ENCODE measurements at places on chromosomes 16 and 17.

- DNase-seq = no peak
Measured at GRCh38 chr17:2904135-2904534, 107.9 kb downstream of the RAP1GAP2 start.

DNA sequence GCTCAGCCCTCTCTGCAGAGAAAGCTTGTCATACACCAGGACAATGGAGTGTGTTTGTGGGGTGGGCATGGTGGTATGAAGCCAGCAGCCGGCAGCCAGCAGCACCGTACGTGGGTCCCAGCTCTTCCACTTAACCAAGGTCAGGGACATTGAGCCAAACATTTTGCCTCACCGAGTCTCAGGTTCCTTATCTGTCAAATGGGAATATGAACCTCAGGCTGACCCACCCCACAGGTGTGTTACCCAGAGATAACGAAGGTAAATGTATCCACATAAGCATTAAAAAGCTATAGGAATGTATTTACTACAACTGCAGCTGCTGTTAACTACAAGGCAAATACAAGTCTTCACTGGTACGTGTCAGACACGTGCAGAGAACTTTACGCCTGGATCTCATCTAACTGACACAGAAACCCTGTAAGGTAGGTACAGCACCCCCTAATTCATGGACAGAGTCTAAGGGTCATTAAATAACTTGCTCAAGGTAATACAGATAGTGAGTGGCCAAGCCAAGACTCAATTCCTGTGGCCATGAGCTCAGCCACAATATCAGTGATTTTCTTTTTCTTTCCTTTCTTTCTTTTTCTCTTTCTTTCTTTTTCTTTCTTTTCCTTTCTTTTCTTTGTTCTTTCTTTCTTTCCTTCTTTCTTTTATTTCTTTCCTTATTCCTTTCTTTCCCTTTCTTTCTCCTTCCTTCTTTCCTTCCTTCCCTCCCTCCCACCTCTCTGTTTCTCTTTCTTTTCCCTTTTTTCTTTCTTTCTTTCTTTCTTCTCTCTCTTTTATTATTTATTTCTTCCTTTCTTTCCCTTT, 990 bp downstream of the SLC5A11 start:
- no peak for DNase-seq

GRCh38 chr17:82112181-82112913, 14.3 kb upstream of the FASN start:
- no peak for DNase-seq

GRCh38 chr17:68491381-68492231, 20.6 kb upstream of the PRKAR1A start:
- no peak for DNase-seq

DNA sequence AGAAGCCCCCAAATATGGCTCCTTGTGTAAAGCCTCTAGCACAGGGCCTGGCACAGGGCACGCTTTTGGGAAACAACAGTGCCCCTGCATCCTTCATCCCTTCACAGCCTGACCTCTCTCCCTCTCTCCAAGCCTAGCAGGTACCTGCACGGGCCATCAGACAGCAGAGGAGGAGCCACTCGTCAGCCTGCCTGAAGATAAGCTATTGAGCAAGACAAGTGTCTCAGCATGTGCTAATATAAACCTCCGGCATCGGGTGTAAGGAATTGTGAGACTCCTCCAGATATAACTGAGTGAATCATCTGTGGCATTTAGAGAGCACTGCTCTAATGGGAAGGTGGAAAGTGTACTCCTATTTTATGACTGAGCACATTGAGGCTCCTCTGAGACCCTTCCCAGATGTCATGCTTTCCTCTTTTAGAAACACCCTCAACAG, 38.3 kb downstream of the TBX4 start:
- DNase-seq = no peak

GRCh38 chr17:17767154-17767869, 69.5 kb downstream of the SREBF1 start:
- no peak for DNase-seq

DNA sequence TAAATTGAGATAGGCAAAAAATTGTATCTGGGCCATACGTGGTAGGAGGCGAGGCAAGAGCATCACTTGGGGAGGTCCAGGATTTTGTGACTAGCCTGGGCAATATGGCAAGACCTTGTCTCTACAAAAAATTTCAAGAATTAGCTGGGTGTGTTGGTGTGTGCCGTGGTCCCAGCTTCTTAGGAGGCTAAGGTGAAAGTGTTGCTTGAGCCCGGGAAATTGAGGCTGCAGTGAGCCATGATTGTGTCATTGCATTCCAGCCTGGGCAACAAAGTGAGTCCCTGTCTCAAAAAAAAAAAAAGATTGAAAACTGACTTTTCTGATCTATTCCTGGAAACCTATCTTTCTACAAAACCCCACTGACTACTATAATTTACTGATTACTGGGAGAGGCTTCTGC, 26.7 kb downstream of the CDK12 start:
- no peak for DNase-seq

DNA sequence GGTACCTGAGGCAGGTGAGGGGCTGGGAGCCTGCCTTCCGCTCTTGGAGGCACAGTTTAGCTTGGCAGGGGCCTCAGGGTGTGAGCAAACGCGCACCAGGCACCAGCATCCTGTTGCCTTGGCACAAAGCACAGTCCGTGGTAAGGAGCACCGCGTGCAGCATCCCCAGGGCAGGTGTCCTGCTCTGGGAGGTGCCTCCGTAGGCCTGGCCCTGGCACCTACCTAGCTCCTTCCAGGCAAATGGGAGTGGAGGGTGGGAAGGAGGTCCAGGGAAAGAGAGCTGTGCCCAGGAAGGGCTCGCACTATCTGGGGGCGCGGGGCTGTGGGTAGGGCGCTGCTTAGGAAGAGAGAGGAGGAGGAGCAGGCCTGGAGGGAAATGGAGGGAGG, 3.1 kb upstream of the GSE1 start:
- no peak for DNase-seq

DNA sequence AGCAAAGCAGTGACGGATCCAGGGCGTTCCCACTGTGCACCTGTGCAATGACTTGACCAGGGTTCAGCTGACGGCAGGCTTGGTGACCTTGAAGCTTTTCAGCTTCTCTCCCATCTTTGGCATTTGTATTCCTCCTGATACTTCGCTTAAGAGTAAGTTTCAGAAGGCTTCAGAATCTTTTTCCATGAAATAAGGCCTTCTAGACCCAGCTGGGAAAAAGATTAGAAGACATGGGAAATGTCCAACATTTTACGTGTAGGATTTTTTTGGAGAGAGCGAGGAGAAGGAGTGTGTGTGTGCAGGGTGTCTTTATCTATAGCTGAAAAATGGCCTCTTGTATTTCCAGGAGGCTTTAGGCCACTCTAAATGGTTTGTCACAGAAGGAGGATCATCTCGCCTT, 104.1 kb downstream of the BANP start:
- DNase-seq = no peak

DNA sequence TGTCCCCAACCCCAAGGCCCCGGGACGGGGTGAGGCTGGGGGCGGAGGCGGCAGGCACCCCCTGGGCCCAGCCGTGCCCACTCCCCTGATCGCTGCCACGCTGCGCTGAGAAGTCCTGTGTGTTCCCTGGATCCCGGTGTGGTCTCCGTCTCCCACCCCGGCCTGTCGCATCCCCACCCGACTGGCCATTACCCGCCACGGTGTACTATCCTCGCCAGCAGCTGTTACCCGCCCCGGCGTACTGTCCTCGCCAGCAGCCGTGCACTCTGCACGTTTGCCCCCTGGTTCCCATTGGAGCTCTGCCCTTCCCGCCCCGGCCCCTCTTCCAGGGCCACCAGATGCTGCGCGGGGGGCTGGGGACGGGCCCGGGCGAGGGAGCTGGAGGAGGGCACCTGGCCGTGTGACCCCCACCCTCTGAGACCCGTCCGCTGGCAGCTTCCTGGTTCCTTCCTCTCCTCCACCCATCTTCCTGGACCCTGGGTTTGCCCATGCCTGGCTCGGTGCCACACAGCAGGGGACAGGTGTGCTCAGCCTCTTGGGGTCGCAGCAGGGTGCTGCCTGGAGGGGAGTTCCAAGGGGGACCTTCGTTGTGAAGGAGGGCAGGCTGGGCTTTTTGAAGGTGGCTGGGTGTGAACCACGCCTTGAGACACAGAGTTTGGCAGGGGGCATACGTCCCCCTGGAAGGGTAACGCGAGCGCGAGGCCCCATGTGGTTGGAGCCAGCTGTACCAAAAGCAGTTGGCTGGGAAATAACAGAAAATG, 19.7 kb downstream of the BAHCC1 start:
- no peak for DNase-seq

DNA sequence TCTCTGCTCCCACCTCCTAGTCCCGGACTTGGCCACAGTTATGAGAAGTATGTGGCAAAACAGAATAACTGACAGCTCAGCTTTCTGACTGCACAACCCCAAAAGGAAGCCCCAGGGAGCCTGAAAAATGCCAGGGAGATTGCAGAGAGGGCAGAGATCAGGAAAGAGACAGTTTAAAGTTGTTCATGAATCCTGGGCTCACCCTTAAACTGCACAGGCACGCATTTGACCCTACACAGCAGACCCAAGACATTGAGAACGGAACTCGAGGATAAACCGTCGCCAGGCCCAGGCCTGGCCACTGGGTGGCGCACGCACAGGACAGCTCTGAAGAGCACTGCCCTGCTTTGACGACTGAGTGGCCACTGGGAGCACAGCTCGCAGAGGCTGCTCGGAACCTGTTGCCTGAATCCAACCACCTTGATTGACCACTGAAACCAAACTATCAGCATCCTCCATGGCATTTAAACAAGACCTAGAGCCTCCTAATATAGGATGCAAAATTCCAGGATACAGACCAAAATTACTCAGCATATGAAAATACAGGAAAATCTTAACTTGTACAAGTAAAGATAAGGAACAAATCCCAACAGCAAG, 114.0 kb downstream of the C16orf95 start:
- no peak for DNase-seq

DNA sequence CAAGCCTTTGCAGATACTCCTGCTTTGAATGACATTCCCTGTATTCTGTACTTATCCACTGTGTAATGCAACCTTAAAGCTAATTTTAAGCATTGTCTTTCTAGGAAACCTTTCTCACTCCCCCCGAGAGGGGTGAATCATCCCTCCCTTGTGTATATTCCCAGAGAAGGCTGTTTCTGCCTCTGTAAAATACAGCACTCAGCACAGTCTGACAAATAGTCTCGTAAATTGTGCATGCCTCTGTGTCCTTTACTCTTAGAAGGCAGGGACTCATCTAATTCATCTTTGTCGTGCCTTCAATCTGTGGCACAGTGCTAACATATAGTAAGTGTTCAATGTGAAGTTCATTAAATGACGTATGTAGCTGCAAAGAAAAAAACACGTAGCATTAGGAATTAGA, 200.7 kb downstream of the CA10 start:
- DNase-seq = no peak

DNA sequence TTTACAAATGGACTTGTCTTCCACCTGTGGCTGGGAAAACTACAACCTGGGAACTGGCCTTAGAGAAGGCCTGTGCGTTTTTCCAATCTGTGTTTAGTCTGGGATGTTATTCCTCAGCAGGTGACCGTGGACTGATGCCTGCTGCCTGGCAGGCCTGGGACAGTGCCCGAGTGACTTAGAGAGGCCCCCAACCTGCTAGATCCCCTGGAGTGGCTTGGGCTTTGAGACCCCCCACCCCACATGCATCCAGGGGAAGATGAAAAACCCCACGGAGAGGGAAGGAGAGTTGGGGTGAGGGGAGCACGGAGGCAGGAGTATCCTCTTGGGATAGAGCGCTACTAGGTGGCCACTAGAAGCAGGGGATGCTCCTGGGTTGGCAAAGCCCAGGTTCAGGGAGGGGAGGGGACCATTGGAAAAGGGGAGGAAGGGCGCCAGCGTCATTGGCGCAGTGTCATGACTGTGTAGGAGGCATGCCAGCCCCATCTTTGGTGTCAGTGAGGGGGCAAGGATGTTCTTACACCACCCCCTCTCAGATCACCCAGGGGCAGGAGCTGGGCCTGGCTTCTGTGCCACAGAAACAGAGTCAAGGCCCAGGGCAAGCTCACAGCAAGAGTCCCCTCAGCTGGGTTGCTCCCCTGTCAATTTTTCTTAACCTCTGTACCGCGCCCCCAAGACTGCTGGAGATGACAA, 54.1 kb downstream of the MEAK7 start:
- no peak for DNase-seq

- no peak for DNase-seq
Measured at GRCh38 chr16:84237994-84238750, 1.6 kb downstream of the KCNG4 start.

GRCh38 chr16:56101480-56101879, 89.8 kb upstream of the GNAO1 start:
- no peak for DNase-seq

- DNase-seq = no peak
Measured at GRCh38 chr17:49681106-49681979, 3.4 kb upstream of the SPOP start.

DNA sequence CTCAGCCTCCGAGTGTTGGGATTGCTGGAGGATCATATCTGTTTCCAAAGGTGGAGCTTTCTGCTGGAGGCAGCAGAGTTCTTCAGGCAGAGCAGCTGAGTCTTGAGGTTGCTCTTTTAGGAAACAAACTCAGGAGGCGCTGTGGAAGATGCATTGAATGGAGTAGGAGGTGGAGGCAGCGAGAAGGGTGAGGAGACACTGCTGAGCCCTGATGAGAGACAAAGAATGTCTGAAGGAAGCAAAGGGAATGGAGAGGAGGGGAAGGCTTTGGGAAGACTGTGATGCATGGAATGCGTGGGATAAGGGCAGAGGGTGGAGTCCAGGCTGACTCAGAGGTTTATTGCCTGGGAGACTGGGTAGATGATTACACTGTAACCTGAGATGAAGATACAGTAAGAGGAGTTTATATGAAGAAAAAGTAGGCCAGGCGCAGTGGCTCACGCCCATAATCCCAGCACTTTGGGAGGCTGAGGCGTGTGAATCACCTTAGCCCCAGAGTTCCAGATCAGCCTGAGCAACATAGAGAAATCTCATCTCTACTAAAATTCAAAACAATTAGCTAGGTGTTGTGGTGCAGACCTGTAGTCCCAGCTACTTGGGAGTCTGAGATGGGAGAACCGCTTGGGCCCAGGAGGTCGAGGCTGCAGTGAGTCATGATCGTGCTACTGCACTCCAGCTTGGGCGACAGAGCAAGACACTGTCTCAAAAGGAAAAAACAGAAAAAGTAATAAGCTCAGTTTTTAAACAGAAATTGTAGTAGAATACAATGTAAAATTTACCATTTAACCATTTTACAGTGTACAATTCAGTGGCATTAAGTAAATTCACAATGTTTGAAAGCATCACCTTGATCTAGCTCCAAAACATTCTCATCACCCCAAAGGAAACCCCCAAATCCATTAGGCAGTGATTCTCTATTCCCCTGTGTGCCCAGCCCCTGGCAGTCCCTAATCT, 17.8 kb upstream of the TMEM219 start:
- DNase-seq = peak; percentile 66

DNA sequence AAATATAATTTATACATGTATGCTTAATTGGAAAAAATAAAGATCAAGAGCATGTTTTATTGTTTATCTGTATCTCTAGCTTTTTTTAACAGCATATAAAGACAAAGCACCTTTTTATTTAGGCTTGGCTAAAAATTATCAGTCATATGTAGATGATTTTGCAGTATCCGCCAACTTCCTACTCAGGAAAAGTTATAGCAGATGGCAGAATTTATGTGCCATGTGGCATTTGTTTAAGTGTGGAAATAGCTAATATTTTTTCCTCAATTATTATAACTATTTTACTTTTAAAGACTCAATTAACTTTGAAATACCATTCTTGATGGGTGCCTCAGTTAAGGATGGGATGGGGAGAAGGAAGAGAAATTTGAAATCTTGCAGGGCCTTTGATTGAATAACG, 762.1 kb upstream of the RBFOX1 start:
- no peak for DNase-seq

All from ureter (tissue), 1 donor.